Activated CD8-positive, alpha-beta T cell treated with anti-CD3 and anti-CD28 coated beads for 36 hours (primary cell): ENCODE measurements at places on chromosomes 1 and 21.

DNA sequence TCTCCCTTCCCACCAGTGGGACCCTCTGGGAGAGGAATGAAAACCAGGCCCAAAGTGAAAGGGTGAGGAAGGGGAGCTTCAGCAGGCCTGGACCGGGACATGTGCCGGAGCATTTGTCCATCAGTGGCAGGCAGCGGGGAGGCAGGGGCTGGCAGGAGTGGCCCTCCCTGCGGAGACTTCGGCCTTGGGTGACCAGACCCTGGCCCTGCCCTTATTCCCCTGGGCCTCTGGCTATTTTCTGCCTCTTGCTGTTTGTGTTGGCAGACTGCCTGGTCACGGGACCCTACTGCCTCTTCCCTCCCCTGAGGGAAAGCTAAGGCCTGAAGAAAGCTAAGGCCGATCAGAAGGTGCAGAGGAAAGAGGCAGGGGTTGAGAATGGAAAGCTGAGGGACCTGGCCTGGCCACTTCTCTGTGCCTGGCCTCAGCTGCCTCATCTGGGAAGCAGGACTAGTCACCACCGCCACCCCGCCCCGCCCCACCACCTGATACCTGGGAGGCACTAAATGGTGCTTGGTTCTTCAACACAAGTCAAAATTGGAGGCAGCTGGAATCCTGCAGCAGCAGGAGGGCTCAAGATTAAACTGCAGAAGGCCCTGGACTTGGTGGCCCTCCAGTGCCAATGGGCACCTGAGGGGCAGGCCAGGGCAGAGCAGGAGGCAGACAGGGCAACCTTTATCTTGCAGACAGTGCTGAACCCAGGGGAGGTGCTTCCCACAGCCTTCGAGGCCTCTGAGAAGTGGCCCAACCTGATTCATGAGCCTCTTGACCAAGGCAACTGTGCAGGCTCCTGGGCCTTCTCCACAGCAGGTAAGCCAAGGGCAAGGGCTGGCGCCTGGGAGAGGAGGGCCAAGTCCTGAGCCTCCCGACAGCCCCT lies 7.9 kb downstream of the TINAGL1 start:
- DNase-seq, result no peak

- peak; percentile 87 for DNase-seq
Observed at GRCh38 chr1:150464422-150464826, 22.8 kb upstream of the TARS2 start.

- DNase-seq, result no peak
Observed at GRCh38 chr1:192604979-192605620, 29.5 kb downstream of the RGS1 start.

- DNase-seq, result no peak
Observed at GRCh38 chr21:18914570-18914969, 511.0 kb upstream of the TMPRSS15 start.

DNA sequence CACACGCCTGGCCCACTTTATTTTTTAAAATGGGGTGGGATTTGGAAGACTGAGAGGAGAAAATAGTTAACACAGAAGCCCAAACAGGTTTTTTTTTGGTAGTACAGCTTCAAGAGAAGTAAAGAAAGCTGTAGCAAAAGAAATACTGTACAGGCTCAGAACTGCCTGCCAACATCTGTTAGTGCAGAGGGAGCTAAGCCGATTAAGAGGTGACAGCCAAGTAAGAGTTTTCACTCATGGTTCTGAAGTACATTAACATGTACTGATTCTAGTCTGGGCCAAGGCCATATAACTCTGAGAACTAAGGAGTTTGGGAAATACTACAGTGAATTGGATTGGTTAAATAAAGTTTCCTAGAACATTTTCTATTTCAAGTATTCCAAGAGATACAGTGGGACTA lies 51.6 kb downstream of the EIF2B3 start:
- no peak for DNase-seq

DNA sequence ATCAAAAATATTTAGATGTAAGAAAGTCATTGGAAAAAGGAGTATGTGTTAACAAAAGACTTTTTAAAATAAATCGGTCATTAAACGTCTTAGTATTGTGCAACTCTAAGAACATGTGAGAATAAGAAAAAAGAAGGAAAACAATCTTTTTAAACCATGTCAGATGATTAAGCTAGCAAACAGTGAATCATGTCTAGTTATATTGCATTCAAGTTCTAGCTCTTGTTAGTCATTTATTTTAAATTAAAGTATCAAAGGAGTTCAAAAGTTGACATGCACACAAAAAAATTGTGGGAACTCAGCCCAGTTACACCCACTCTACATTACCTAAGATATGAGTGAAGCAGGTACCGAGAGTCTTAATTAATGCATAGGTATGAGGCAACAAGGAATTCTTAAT lies 9.8 kb downstream of the FRRS1 start:
- DNase-seq, result no peak

DNA sequence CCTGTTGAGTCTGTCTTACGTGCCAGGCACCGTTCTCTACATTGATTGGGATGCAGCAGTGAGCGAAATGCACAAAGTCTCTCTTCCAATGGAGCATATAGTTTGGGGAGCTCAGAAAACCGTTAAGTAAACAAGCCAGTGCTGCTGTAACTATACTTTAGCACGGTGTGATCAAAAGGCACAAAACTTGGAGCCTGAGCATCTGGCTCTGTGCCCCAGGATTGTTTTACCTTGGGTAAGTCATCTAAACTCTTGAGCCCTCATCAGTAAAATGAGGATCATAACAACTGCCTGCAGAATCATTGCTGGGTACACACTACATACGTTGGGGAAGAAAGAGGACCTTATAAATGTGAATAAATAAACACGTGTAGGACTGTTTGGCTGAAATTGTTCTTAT lies 1.8 kb downstream of the HHIPL2 start:
- DNase-seq, result no peak

DNA sequence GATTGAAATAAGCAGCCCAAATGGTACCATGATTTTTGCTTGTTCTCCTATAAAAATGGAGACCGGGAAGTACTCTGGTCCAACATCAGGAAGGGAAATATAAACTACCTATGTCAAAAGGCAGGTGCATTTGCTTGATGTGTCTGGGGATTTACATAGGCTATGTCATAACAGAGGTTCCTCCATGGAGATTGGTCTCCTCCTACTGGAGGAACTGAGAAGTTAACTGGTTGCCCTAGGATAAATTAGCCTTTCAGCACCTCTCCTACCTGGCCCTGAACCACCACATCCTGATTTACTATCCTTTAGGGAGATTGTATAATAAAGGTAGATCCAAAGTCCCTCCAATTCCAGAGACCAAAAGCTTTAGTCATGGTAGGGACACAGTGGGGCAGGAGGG lies 1109.3 kb upstream of the B3GALT2 start:
- DNase-seq, result peak; percentile 27

DNA sequence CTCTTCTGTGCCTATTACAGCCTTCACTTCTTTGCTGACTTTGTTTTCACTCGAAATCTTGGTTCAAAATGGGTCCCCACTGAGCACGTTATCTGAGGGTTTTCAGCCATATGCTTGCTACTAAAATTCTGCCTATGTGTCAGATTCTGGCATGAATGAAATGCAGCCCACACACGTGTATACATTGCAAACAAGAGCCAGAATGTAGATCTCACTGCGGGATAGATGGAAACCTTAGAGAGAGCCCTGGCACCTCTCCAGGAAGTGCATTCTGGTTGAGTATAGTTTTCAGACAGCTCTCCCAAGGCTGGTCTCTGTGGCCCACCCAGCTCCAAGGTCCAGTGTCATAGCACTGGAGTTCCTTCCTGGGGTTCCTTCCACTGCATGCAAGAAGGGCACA lies 234.7 kb upstream of the GJB5 start:
- DNase-seq, result no peak
